ENCODE measurements at places on chromosomes 4 and X.

GRCh38 chrX:2774776-2775175 lies 22.9 kb downstream of the XG start:
- DNase-seq: no peak

GRCh38 chr4:174273930-174274329 lies 9.5 kb downstream of the FBXO8 start:
- DNase-seq: no peak

DNA sequence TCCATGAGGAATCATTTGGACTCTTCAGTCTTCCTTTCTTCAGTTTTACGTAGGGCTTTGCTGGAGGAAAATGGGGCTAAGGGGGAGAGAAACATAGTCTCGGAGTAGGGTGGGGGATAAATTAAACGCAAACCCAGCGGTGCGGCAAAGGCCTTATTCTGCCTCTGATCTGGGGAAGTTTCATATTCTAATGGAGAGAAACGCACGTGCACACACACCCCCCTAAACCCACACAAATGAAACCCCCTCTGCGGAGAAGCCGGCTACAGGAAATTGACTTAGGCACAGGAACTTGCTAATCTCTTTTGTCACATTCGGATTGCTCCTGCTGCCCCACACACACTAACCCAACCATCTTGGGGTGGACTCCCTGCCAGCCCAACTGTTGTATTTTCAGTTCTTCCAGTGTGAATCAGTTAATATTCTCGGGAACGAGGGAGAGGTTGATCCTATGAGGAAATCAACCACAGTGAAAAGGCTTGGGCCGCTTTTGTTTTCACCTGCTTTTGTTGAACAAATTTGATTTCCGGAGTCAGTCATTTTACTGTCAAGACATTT lies at the start of gene RHOH:
Gene RHOH (plus strand): TSS at position 308 of the 558 bp plus-strand sequence. CDS start 46,356 bp downstream, outside the sequence.
- DNase-seq: no peak

DNA sequence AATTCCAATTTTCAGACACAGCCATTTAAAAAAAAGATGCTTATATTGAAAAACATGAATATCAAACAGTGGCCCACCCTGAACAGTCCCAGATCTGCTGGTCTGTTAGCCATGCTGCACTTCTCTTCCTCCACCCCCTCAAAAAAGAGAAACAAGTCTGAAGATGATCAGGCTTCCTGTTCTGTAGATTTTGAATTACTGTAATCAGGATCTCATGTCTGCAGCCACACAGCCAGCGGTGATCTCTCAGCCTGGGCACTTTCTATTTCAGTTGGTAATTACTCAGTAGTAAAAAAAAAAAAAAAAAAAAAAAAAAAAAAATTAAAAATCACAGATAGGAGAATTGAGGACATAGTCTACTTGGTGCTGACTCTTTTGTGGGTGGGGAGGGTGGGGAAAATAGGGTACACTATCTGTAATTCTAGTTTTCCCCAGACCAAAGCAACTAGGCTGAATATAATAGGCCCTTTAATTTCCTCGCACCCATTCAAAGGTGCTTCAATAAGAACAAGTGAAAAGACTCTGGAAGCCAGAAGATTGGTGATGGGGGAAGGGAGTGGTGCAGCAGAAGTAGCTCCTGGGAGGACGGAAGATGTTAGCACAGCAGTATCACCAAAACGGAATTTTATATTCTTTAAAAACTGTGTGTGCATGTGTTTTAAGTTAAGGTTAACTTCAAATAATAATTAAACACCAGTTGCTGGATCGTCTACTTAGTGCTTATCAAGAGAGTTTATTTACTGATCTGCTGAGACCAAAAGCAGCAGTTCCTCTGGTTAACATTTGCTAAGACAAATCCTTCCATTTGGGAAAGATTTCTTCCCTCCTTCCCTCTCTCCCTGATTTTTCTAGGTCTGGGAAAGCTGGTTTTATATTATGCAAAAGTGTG lies 47.0 kb downstream of the SPRY1 start:
- no peak for DNase-seq

- no peak for DNase-seq
These were observed 20.4 kb downstream of the TMEM271 start for GRCh38 chr4:555566-556275.

GRCh38 chr4:98657531-98658286 lies 702 bp downstream of the TSPAN5 start:
- peak; percentile 50 for DNase-seq

DNA sequence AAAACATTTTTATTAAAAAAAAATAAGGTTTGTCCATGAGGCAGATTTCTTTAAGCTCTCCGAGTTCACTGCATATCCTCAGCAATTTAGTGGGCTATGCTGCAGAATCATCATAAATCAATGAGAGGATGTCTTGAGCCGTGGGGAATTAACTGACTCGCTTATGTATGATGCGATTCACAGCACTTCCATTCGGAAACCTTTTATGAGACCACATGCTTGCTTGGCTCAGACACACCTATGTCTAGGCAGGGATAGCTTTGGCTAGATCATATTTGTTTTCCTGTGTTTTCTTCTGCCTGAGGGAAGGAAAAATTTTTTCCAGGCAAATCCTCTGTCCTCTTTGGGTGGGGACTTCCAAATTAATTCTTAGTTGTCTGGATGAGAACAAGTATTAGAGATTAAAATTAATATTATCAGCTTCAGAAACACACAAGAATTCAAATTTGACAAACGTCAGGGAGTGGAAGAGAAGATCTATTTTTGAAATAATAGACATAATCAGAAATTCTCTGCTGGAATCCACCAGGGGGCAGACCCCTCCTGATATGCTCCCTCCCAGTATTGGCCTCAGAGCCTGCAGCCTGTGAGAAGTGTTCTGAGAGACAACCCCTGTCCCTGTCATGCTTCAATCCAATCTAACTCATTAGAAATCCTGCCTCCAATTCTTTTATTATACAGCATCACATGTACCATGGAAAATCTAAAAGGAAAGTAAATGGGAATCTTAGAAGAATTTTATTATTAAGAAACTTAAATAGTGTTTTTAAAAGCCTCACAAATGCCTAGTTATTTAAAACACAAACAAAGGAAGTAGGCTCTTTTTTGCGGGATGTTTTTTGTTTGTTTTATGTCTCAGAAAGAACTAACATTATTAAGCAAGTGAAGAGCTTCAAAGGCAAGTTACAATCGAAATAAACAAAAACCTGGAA lies 345.1 kb upstream of the TACR3 start:
- peak; percentile 16 for DNase-seq

DNA sequence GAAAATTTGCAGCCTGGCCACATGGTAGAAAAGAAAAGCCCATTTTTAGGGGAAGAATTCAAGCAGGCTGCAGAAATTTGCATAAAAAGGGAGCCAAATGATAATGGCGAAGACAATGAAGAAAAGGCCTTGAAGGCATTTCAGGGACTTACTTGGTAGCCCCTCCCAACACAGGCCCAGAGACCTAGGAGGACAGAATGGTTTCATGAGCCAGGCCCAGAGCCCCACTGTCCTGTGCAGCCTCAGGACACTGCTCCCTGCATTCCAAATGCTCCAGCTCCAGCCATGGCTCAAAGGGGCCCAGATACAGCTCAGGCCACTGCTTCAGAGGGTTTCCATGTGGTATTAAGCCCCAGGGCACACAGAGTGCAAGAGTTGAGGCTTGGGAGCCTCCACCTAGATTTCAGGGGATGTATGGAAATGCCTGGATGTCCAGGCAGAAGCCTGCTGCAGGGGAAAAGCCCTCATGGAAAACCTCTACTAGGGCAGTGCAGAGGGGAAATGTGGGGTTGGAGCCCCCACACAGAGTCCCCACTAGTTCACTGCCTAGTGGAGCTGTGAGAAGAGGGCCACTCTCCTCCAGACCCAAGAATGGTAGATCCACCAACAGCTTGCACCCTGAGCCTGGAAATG lies 271.7 kb upstream of the KLF3 start:
- DNase-seq: no peak

GRCh38 chr4:163693211-163693610 lies 198.7 kb downstream of the TMA16 start:
- DNase-seq: no peak

DNA sequence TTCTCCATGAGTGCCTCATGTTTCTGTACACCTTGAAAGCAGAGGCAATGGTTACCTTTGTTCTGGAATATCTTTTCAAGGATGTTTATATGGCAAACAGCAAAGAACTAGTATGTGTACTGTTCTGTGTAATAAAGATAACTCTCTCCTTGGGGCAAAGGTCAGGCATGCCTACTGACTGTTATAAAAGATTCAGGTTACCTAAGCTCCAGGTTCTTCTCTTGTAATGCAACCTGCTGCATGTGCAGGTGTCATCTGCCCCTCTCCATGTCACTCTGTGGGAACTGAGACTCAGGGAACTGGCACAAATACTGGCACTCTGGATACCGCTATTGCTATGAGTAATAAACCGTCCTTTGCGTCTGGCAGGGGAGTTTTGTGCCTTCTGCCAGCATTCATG lies 5.4 kb upstream of the TRPC3 start:
- no peak for DNase-seq

GRCh38 chrX:147735364-147735763 lies 176.4 kb upstream of the FMR1 start:
- DNase-seq: no peak

DNA sequence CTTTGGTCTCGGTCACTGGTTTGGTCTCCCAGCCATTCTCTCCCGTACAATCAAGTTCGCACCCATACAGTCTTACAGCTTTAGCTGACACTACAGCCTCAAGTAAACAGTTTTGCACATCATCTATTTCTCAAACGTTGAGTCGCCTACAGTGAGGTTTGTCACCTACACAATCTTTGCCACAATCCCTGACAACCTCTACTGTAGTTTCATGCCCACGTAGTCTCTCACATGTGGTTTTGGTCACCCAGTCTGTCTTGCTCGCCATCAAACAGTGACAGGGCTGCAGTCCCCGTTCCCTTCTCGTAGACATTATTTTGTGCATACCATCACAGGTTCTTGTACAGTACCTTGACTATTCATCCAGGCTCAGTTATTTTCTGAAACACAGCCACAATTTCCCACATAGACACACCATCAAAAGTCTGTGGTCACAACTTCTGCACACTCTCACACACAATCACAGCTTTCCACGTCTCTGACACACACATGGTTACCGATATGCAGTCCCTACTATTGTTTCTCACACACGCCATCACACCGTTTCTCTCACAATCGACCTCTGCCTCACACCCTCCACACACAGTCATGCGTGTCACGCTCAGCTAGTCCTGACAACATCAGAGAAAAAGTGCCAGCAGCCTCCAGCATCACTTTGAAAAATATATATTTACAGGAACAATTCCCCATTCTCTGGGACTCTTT lies 5.3 kb upstream of the CFP start:
- no peak for DNase-seq

DNA sequence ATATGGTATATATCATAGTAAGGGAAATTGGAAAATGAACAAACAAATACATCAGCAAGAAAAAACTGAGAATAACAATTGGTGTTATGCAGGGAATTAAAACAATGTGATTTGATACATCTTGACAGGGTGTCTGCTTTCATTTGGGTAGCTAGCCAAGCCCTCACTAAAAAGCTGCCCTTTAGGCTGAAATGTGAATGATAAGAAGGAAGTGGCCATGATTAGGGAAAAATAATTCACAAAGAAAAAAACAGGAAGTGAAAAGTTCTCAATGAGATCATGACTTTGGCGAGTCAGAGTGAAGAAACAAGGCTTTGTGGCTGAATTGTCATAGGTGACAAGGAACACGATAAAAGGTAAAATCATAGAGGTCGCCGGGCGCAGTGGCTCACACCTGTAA lies 675.8 kb upstream of the SLIT2 start:
- no peak for DNase-seq

DNA sequence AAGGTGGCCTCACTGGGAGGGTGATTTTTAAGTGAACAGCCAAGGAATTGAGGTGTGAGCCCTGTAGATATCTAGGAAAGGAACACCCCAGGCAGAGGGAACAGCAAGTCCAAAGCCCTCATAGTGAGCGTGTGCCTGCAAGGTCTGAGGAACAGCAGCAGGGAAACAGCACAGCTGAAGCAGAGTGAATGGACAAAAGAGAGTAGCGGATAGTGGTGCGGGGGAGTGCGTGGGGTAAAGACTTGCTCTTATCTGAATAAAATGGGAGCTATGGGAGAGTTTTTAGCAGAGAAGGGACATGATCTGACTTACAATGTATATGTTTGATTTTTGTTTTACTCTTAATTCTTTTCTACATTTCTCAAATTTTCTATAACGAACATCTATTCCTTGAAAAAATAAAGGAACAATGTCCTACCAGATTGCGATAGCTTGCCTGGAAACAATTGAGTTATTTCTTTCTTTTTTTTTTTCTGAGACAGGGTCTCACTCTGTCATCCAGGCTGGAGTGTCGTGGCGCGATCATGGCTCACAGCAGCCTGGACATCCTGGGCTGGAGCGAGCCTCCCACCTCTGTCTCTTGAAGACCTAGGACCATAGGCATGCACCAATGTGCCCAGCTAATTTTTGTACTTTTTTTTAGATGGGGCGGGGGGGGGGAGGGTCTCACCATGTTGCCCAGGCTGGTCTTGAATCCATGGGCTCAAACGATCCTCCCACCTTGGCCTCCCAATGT lies 19.5 kb upstream of the HADH start:
- DNase-seq: no peak

GRCh38 chrX:18674417-18674787 lies 2.5 kb upstream of the RS1 start:
- DNase-seq: no peak

DNA sequence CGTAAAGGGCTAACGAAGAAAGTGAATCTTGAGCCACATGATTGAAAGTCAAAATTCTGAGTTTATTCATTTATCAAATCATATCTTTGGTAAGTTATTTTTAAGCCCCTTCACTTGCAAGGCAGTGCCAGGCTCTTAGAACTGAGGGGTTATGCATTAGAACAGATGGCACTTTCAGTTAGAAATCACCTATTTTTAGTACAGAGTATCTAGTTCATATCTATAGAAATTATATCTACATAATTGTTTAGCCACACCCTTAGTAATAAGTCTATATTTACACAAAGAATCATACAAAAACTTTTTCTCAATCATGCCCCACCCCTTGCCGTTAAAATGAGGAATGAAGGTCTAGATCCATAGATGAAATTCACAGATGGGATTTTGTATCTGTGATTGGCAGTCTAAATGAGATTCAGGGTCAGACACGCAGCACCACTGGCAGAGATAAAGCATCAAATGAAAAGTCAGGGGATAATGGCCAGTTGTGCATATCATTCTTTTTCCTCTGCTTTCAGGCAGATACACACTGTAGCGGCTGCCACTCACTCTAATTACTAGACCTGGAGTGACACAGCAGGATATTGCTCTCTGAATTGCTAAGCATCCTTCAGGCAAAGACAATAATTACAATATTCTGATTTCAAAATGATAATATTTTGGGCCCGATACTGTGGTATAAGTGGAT lies 440.5 kb downstream of the MAPK10 start:
- DNase-seq: no peak

- DNase-seq: no peak
These were observed 103.9 kb downstream of the IQCM start for GRCh38 chr4:149711593-149712365.
